Right lobe of liver (tissue), 6 donors: ENCODE measurements at places on chromosomes 2 and 18. TPM values are rescaled to one million over a fixed set of nuclear protein-coding genes. Genes with fewer than 3 reads are reported as not detected.

Gene COLEC12
- total RNA-seq = 1.00 TPM

Gene POTEE
- total RNA-seq = not detected

GRCh38 chr2:137737559-137737958 lies 226.7 kb upstream of the HNMT start:
- H3K36me3 ChIP-seq = no peaks in the 10 kb centered on the region
- H3K4me1 ChIP-seq = no peaks in the 10 kb centered on the region
- H3K27me3 ChIP-seq = no peaks in the 10 kb centered on the region
- H3K4me3 ChIP-seq = no peak overlapping the region
- DNase-seq = no peak
- no peak overlapping the region for H3K27ac ChIP-seq

- H3K36me3 ChIP-seq = no peaks in the 10 kb centered on the region
- H3K4me1 ChIP-seq = no peaks in the 10 kb centered on the region
- no peak for DNase-seq
- H3K27ac ChIP-seq = no peak overlapping the region
These were observed 65.7 kb upstream of the BCL2L11 start for GRCh38 chr2:111054791-111055691.

- H3K27me3 ChIP-seq = no peaks in the 10 kb centered on the region
- H3K36me3 ChIP-seq = no peaks in the 10 kb centered on the region
- DNase-seq = no peak
- no peak overlapping the region for H3K27ac ChIP-seq
- H3K4me3 ChIP-seq = no peak overlapping the region
- H3K4me1 ChIP-seq = peaks cover 6% of the 10 kb centered on the region
These were observed 609.0 kb downstream of the DCC start for GRCh38 chr18:52948868-52949444.

DNA sequence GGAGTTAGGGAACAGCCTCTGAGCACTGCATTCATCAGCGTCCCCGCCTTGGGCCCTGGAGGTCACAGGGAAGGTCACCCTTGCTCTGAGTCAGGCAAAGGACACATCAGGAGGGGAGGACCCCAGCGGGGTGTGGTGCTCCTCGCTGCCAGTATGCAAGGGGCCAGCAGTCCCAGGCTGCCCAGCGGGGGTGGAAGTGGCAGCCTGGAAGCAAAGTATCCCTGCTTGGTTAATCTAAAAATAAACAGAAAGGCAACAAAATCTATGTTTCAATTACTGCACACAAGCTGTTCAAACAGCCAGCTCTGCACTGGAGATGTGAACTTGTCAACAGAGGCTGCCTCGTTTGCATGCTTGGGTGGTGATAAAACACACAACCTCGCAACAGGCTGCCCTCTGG lies 164.1 kb downstream of the KLHL29 start:
- H3K27ac ChIP-seq = no peak overlapping the region
- H3K4me1 ChIP-seq = no peaks in the 10 kb centered on the region
- H3K4me3 ChIP-seq = no peak overlapping the region

Gene CHRND
- total RNA-seq = not detected

GRCh38 chr2:120209427-120210269 lies 13.6 kb downstream of the TMEM185B start:
- H3K27me3 ChIP-seq = no peaks in the 10 kb centered on the region
- DNase-seq = no peak
- no peaks in the 10 kb centered on the region for H3K36me3 ChIP-seq
- H3K4me1 ChIP-seq = no peaks in the 10 kb centered on the region
- no peak overlapping the region for H3K27ac ChIP-seq

- H3K4me3 ChIP-seq = no peak overlapping the region
- no peaks in the 10 kb centered on the region for H3K27me3 ChIP-seq
- no peak for DNase-seq
- no peak overlapping the region for H3K27ac ChIP-seq
- no peaks in the 10 kb centered on the region for H3K4me1 ChIP-seq
These were observed 435.1 kb upstream of the MEIS1 start for GRCh38 chr2:65999796-66000195.

Gene VIL1
- total RNA-seq = 7.2 TPM

DNA sequence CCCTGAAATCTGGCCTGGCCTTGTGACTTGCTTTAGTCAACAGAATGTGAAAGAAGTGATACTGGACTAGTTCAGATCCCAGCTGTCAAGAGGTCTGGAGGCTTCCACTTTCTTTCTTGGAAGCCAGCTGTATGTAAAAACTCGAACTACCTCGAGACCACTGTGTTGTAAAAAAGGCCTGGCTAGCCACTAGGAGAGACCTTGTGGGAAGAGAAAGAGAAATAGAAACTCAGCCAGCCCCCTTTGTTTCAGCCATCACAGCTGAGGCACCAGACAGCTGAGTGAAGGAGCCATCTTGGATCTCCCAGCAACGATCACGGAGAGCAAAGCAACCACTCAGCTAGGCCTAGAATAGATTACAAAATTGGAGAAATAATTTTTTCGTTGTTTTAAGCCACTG lies 324.9 kb upstream of the TCF4 start:
- H3K36me3 ChIP-seq = no peaks in the 10 kb centered on the region
- no peak for DNase-seq

GRCh38 chr2:170237572-170238120 lies 59.7 kb downstream of the MYO3B start:
- no peak overlapping the region for H3K4me3 ChIP-seq
- no peaks in the 10 kb centered on the region for H3K27me3 ChIP-seq
- DNase-seq = no peak
- H3K27ac ChIP-seq = no peak overlapping the region
- no peaks in the 10 kb centered on the region for H3K36me3 ChIP-seq
- H3K4me1 ChIP-seq = no peaks in the 10 kb centered on the region

GRCh38 chr2:39356922-39357639 lies 80.0 kb downstream of the MAP4K3 start:
- no peak overlapping the region for H3K27ac ChIP-seq
- no peaks in the 10 kb centered on the region for H3K4me1 ChIP-seq
- no peak overlapping the region for H3K4me3 ChIP-seq
- H3K27me3 ChIP-seq = no peaks in the 10 kb centered on the region
- no peak for DNase-seq

DNA sequence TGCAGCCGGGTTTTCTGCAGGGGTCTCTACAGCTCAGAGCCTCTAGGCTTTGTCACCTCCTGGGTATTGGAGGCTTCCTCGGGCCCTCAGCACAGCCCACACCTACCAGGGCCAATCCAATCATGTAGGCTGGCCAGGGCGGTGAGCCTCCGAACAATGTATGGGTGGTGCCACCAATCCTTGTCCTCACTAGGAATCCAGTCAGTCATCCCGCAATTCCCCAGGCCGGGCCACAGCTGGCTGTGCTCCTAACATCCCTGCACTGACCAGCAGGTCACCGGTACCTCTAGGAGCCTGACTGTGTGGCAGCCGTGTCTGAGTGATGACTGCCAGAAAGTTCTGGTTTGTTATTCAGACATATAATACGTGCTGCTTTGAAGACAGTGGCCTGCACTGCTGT lies 129.4 kb downstream of the SH3RF3 start:
- DNase-seq = no peak
- no peaks in the 10 kb centered on the region for H3K27me3 ChIP-seq
- H3K27ac ChIP-seq = no peak overlapping the region
- no peak overlapping the region for H3K4me3 ChIP-seq
- no peaks in the 10 kb centered on the region for H3K4me1 ChIP-seq
- H3K36me3 ChIP-seq = no peaks in the 10 kb centered on the region

DNA sequence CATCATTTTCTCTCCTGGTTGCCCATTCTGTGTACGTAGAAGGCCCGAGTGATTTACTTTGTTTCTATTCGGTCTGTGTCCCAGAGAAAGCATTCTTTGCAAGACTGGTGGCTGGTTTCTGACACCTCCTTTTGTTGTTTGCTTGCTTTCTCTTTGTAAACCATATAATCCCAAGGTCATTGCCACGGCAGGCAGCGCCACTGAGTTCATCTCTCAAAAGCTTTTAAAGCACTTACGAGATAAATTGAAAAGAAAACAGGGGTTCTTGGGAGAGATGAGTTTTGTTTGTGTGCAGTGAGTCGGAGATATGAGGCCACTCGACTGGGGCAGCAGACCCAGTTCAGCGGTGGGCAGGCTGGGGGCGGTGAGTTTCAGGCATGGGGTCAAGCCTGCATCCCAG lies 137.6 kb downstream of the NCK2 start:
- H3K27ac ChIP-seq = no peak overlapping the region
- peaks cover 20% of the 10 kb centered on the region for H3K4me1 ChIP-seq
- H3K27me3 ChIP-seq = no peaks in the 10 kb centered on the region
- no peak overlapping the region for H3K4me3 ChIP-seq

Gene FRZB
- total RNA-seq = 0.93 TPM

DNA sequence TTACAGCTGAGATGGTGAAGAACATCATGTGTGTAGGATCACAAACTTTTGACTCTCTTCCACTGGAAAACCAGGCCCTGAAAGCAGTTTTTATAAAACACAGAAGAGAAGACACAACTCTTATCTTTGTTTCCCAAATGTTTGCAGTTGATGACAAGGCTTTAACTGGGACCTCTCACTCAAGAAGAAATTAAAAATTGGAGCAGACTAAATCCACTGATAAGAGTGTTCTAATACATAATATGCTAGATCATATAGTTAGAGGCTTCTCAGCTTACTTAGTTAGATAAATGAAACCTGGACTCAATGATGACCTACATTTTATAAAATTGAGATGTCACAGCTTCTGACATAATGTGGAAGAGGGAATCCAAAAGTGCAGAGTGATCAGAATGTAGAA lies 158.3 kb upstream of the WDSUB1 start:
- no peak overlapping the region for H3K4me3 ChIP-seq
- H3K27ac ChIP-seq = no peak overlapping the region
- no peak for DNase-seq
- no peaks in the 10 kb centered on the region for H3K4me1 ChIP-seq

- H3K4me3 ChIP-seq = no peak overlapping the region
- H3K4me1 ChIP-seq = no peaks in the 10 kb centered on the region
- no peak for DNase-seq
- no peak overlapping the region for H3K27ac ChIP-seq
These were observed 247.6 kb downstream of the SLC8A1 start for GRCh38 chr2:40204268-40204667.

DNA sequence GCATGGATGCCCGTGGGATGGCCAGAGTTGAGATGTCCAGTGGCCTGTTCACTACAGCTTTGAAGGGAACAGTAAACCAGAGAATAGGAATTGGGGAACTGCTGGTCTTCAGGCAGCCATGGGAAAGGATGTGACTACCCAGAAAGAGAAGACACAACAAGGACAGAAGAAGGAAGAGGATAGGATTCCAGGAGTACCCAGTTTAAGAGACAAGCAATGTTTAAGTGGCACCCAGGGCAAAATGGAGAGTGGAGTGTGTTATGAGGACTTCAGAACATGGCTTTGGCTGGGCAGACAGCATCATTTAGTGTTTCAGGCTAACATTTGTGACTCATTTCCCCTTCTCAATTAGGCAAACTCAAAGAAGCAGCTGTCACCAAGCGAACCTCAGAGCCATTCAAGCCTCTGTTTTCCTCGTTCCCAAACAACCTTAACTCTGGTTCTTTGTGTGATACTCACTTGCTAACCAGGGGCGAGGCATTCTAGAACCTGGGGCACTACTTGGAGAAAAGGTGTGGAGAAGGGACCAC lies 4.0 kb upstream of the FAM124B start:
- no peak overlapping the region for H3K27ac ChIP-seq
- no peak for DNase-seq
- no peaks in the 10 kb centered on the region for H3K36me3 ChIP-seq
- no peak overlapping the region for H3K4me3 ChIP-seq

DNA sequence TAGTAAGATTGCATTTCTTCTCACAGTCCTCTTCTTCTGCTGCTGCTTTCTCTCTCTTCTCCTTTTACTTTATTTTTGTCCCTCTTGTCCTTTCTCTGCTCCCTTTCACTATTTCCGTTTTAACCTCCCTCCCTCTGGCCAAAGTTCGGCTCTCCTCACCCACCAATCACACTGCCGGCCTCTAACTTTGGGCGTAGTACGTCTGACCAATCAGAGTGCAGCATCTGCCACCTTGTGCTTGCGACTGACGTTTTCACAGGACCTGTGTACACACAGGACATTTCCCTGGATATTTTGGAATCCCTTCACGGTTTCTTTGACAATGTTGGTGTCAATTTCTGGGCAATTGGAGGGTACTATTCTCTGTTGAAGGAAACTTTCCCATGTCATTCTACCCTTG lies 22.6 kb upstream of the ICOS start:
- H3K4me1 ChIP-seq = no peaks in the 10 kb centered on the region
- H3K27me3 ChIP-seq = no peaks in the 10 kb centered on the region
- DNase-seq = no peak

- no peaks in the 10 kb centered on the region for H3K36me3 ChIP-seq
- DNase-seq = no peak
- peaks cover 6% of the 10 kb centered on the region for H3K4me1 ChIP-seq
These were observed 271.7 kb upstream of the FN1 start for GRCh38 chr2:215707608-215708007.

Gene NOSTRIN
- total RNA-seq = 8.4 TPM

Gene DQX1
- total RNA-seq = not detected
